Mucosa of gallbladder (tissue), 1 donor: ENCODE measurements at places on chromosomes 11 and 22.

DNA sequence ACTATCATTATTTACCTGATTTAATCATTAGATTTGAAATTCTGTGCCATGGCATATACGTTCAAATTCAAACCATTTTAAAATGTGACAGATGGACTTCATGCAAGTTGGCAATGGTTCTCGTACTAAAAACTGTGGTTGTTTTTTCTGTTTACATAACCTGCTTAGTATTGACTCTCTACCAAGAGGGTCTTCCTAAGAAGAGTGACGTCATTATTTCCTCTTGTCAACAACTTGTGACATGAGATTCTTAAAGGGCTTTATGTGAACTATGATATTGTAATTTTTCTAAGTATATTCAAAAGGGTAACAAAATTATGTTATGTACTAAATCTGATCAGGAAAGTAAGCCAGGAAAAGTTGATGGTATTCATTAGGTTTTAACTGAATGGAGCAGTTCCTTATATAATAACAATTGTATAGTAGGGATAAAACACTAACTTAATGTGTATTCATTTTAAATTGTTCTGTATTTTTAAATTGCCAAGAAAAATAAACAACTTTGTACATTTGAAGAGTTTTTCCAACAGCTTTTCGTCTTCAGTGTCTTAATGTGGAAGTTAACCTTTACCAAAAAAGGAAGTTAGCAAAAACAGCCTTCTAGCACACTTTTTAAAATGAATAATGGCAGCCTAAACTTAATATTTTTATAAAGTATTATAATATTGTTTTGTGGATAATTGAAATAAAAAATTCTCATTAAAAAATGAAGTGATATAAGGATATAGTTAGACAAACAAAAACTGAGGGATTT, 87.0 kb downstream of the GRK3 start:
- DNase-seq = no peak

DNA sequence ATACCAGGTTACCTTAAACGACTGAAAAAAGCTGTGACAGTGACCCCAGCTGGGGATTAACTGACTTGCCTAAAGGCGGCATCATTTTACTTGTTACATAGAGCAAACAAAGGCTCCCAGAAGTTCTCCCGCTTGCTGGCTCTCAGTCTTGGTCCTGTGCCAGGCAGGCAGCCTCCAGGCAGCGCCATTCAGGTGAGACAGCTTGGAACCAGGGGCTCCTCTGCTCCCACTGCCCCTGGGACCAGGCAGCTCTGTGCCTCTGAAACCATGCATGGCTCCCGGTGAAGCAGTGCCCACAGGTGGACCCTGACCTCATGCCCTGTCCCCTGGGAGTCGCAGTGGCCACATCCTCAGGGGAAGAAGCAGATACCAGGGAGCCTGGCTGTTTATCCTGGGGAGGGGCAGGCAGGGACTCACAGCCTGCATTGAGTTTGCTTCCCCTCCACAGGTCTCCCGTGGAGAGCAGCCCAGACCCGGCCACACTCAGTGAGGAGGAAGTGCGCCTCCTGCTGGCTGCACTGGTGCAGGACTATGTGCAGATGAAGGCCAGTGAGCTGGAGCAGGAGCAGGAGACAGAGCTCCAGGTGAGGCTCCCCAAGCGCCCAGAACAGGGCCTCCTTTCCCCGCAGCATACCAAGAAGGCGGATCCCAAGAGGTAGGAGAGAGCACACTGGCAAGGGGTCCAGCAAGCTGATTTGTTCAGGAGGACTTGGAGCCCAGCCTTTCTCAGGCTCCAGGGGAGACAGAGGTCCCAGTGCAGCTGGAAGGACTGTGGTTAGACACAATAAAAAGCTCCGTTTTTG, 15.6 kb upstream of the CYP2R1 start:
- peak; percentile 84 for DNase-seq

DNA sequence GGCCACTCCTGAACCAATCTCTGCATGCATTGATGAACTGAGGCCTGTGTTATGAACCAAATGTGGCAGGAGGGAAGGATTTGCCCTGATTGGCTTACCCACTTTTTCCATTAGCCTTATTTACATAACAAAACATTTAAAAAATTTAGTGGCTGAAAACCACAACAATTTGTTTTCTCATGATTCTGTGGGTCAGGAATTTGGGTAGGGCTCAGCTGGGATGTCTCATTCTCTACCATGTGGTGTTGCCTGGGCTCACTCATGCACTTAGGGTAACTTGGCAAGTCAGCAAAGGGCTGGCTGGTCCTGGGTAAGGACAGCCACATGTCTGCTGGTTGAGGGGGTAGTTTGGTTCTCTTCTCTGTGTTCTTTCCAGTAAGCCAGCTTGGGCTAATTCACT, 35.1 kb upstream of the CYP2R1 start:
- DNase-seq = no peak

DNA sequence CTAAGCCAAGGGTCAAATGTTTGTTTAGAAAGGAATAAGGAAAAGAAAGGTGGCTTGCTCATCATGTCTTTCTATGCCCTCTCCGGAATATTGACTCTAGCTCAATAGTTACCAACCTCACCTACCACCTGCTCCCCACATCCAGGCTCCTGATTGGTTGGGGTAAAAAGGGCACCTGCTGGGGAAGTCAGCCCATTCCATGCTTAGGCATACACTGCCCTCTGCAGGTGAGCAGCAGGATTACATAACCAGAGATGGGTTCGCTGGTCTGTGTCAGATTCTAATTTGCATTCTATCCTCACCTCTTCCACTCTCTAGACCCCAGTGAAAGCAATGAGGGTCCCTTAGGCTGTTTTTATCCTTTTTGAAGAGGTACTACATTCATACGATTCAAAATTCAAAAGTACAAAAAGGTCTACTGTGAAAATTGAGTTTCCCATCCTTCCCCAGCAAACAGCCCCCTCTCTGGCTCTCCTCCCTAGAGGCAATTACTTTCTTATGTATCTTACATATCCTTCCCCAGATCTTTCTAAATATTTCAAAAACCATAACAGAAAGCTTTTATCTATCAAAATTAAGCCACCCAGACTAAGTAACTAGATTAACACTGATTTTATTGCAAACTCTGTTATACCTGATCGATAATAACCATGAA, 98.0 kb upstream of the ASPHD2 start:
- DNase-seq = peak; percentile 58

GRCh38 chr11:86149792-86150191, 80.9 kb upstream of the PICALM start:
- no peak for DNase-seq

DNA sequence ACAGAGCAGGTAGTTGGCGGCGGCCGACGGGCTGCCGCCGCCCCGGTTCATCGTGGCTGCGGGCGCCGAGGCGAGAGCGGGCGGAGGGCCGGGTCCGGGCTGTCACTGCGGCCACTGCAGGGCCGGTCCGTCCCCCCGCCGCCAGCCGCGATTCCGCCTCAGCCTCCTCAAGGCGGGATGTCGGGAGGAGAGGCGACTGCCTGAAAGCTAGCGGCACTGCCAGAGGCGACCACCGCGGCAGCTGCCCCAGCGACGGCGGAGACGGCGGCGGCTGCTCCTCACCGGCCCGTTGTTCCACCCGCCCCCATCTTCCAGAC, 234 bp downstream of the SESN3 start:
- no peak for DNase-seq

- DNase-seq = no peak
Measured at GRCh38 chr11:776561-777287, 563 bp downstream of the GATD1 start.

GRCh38 chr11:64607381-64607985, 16.5 kb downstream of the SLC22A12 start:
- DNase-seq = no peak

DNA sequence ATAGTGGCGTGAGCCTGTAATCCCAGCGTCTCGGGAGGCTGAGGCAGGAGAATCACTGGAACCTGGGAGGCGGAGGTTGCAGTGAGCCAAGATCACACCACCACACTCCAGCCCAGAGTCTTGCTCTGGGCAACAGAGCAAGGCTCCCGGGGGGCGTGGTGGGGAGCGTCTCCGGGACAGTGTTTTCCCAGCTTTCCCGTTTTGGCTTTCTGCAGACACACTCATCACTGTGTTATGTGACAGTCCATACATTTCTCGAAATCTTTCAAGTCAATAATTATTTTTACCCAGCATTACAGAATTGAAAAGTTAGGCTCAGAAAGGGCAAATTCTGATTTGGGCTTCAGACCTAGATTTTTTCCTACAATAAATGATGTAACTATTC, 31.7 kb downstream of the NEAT1 start:
- no peak for DNase-seq

- DNase-seq = no peak
Measured at GRCh38 chr11:45444796-45445195, 158.7 kb upstream of the SYT13 start.

- DNase-seq = no peak
Measured at GRCh38 chr11:65014726-65015227, 817 bp downstream of the ARL2 start.

DNA sequence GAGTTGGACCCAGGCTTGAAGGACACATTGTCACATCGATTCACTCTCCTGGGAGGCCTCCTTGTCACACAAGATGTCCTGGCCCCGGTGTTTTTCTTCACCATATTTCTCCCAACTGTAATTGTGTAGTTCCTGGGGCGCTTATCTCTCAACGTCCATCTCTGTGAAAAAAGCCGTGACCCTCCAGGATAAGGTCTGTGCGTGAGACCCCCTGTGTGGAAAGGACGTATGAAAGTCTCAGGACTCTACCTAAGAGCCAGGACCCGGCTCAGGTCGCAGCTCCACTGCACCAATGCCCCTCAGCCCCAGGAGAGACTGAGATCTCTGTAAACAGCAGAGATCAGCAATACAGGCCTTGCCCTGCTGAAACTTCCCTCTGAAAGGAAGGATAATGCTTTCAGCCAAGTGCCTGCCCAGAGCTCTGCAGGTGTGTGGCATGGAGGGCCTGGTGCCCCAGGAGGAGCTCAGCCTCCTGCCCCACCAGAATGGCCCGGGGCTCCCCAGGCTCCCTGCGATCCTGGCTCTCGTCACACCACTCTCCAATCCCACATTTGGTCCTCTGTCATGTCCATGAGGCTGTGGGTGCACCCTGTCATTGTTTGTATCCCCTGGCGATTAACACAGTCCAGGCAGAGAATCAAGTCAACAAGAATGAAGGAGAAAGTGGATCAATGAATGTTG, 119.2 kb upstream of the TMEM45B start:
- no peak for DNase-seq
